ENCODE measurements at places on chromosomes 7 and 10.

DNA sequence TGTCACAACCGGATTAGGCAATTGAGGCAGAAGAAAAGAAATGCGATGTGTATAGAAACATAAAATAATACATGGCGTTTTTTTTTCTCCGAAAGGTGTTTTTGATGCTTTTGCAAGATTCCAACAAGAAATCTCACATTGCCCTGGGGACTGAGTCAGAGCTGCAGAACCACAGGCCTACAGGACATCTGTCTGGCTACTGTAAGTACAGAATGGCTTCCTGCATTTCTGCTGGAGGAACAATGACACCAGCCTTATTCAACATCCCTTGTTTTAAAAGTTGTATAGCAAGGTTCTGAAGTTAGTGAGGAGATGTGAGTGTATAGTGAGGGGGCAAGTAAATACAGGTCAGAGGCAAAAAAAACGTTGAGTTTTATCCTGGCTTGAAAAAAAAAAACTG lies 256.4 kb downstream of the ABCA13 start:
- no peak for DNase-seq

DNA sequence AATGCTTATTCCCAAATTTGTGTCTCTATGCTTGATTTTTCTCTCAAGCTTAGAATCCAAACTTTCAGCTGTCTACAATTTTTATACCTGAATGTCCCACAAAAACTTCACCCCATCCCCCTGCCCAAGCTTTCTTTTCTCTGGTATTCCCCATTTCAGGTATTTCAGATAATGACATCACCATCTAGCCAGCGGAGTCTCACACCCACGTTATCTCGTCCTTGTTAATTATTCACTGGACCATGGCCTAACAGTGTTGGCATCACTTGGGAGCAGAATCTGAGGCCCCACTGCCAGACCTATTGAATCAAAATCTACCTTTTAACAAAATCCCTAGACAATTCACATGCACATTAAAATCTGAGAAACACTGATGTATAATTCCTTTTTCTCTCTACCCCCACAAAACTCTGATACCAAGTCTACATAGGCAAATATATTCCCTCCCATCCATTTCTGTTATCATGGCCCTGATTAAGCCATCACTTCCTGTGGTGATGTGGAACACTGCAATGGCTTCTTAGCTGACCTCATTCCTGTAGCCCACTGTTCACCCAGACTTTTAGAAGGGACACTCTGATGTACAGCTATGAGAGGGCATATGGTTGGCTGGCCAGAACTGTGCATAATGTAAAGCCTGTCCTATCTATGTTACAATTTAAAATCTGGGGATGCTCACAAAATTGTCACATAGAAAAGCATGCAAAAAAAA lies 31.4 kb downstream of the ZNF438 start:
- no peak for DNase-seq

- DNase-seq = no peak
These were observed 75.5 kb upstream of the AGK start for GRCh38 chr7:141475679-141476078.

- no peak for DNase-seq
These were observed 25.7 kb downstream of the SUV39H2 start for GRCh38 chr10:14904316-14904732.

Data from ureter (tissue), 1 donor.